ENCODE measurements at places on chromosomes 13 and 19. TPM values are rescaled to one million over a fixed set of nuclear protein-coding genes. Genes with fewer than 3 reads are reported as not detected.
A peak's percentile ranks its signal among the peaks of the same experiment; 100 is the strongest.

DNA sequence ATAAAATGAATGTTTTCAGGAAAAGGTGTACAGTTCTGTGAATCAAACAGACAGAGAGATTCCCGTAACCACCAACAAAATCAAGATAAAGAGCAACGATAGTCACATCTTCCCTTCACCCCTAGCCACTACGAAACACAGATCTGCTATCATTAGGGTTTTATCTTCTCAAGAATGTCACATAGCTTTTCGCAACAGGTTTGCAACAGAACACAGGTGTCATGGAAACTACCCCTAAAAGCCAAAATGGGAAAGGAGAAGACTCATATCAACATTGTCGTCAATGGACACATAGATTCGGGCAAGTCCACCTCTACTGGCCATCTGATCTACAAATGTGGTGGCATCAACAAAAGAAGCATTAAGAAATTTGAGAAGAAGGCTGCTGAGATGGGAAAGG, 11.1 kb downstream of the GPR42 start:
- no peak overlapping the region for H3K27ac ChIP-seq
- H3K4me1 ChIP-seq: no peaks in the 10 kb centered on the region
- no peak overlapping the region for H3K4me3 ChIP-seq
- DNase-seq: no peak

SLITRK6 gene
- total RNA-seq: not detected

DNA sequence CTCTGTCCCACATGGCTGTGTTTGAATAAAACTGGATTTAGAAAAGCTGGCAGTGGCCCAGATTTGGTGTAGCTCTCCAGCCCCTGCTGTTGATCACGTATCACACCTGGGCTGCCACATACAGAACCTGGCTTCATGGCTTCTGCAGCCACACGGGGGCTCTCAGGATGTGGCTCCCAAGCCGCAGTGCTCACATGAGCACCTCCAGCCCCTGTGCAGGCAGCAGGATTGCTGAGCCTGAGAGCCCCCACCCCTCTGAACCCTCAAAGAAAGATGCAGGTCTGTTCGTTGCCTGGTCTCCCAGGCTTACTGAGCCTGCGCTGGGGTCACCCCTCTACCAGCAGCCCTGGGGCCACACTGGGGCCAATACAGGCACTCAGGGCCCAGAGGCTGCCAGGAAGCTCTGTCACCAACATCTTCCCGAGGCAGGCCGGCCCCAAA, 2.7 kb downstream of the PLEKHF1 start:
- H3K27ac ChIP-seq: peak overlapping the region; percentile 81
- H3K27me3 ChIP-seq: no peaks in the 10 kb centered on the region

PDE4C gene
- not detected for total RNA-seq

INSR gene
- 1.5 TPM for total RNA-seq

GRCh38 chr13:39586151-39586550, 16.8 kb downstream of the LHFPL6 start:
- DNase-seq: no peak
- no peaks in the 10 kb centered on the region for H3K36me3 ChIP-seq
- no peak overlapping the region for H3K27ac ChIP-seq
- no peaks in the 10 kb centered on the region for H3K4me1 ChIP-seq

DNA sequence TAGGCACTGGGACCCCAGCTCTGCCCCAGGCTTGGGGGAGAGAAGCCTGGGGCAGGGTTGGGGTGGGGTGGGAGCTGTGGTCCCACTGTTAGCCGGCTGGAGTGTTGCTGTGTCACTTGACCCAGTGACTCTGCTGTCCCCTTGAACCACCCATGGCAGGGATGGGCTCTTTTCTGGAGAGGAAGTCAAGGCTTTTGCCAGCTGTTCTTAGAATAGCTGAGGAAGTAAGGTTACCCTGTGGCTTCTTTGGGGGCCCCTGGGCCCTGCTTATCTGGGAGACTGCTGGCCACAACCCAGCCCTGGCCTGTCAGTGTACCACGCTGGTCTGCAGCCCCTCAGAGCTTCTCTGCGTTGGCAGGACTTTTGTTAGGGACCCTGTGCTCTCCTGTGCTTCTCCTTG, 9.1 kb downstream of the PNPLA6 start:
- DNase-seq: no peak
- H3K4me3 ChIP-seq: no peak overlapping the region
- no peaks in the 10 kb centered on the region for H3K27me3 ChIP-seq
- no peak overlapping the region for H3K27ac ChIP-seq
- peaks cover 28% of the 10 kb centered on the region for H3K36me3 ChIP-seq

DNA sequence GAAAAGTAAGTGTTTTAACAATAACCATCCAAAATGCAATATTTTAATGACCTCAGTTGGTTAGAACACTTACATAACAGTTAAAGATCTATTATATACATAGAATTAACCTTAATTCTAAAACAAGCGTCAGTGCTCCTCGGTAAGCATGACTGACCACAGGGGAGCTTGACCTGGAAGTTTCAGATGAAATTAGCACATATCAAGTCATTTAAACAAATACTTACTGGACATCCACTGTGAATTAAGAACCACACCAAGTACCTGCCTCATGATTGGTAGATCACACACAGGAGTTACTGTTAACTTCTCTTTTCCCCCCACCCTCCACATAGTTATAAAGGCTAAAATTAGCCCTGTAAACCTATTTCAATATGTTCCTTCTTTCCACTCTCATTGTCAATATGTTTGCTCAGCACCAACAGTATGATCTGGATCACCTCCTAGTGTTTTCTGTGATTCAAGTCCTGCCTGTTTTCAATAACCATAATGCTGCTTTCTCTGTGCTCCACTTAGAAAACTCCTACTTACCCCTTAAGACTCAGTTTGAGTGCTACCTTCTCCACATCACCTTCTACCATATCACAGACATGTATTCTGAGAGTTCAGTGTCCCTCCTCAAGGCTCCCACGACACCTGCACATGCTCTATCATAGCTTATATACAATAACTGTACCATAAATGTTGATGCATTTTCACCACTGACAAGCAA, 209.0 kb downstream of the VWA8 start:
- H3K36me3 ChIP-seq: peaks cover 31% of the 10 kb centered on the region
- no peaks in the 10 kb centered on the region for H3K27me3 ChIP-seq
- H3K4me1 ChIP-seq: no peaks in the 10 kb centered on the region
- H3K4me3 ChIP-seq: no peak overlapping the region

- no peak overlapping the region for H3K27ac ChIP-seq
- H3K4me1 ChIP-seq: no peaks in the 10 kb centered on the region
- H3K4me3 ChIP-seq: no peak overlapping the region
- no peaks in the 10 kb centered on the region for H3K36me3 ChIP-seq
- DNase-seq: no peak
- H3K27me3 ChIP-seq: no peaks in the 10 kb centered on the region
Observed at GRCh38 chr13:93172109-93172508, 54.5 kb upstream of the GPC6 start.

DNA sequence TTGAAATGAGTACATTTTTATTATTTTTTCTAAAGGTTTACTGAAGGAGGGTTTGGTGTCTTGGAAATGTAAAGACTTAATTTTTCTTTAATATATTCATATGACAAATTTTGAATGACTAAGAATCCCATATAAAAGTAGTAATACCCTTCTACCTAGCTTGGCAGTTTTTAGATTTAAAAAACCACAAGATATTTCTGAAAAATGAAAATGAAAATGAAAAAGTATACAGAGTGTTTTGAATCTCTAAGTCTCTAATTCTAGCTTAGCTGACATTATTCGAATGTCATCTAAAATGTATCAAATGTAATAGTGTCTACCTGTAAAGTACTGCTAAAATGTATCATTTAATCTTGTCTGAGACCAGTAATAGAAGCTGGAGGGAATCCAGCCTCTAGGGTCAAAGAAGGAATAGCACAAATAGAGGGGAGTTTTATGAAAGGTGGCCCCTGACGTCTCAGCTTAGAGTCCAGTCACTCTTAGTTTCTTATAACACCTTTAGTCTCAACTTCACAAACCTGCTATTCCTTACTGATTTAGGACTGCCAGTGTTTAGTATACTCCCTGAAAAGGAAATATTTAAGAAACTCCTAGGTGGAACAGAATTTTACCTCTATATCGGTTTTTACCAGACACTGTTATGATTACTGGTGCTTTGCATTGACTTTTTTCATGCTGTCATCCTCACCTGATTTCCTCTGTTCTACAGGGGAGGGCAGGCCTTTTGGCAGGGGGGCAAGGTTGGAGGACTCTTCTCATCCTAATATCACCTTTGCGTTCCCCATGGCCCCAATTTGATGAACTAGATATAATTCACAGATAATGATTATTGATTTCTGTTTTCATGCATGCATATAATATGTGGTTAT, 16.2 kb upstream of the MIR17HG start:
- H3K27ac ChIP-seq: no peak overlapping the region
- peak overlapping the region; percentile 26 for H3K4me3 ChIP-seq
- H3K27me3 ChIP-seq: no peaks in the 10 kb centered on the region
- H3K36me3 ChIP-seq: peaks cover 7% of the 10 kb centered on the region
- peaks cover 19% of the 10 kb centered on the region for H3K4me1 ChIP-seq
- no peak for DNase-seq

- H3K27ac ChIP-seq: no peak overlapping the region
- H3K36me3 ChIP-seq: no peaks in the 10 kb centered on the region
- H3K4me1 ChIP-seq: no peaks in the 10 kb centered on the region
- H3K4me3 ChIP-seq: no peak overlapping the region
- no peak for DNase-seq
- peaks cover 7% of the 10 kb centered on the region for H3K27me3 ChIP-seq
Observed at GRCh38 chr13:23460309-23460708, 26.8 kb upstream of the SACS start.

GRCh38 chr13:64753233-64754000, 2476.7 kb downstream of the PCDH9 start:
- H3K27me3 ChIP-seq: no peaks in the 10 kb centered on the region
- no peak for DNase-seq
- no peak overlapping the region for H3K4me3 ChIP-seq
- no peaks in the 10 kb centered on the region for H3K36me3 ChIP-seq

- no peak overlapping the region for H3K27ac ChIP-seq
- no peaks in the 10 kb centered on the region for H3K27me3 ChIP-seq
- no peak for DNase-seq
- H3K4me3 ChIP-seq: no peak overlapping the region
- peaks cover 12% of the 10 kb centered on the region for H3K4me1 ChIP-seq
Observed at GRCh38 chr19:4717191-4717965, 6.3 kb downstream of the DPP9 start.

- no peak for DNase-seq
- H3K36me3 ChIP-seq: no peaks in the 10 kb centered on the region
- H3K4me3 ChIP-seq: no peak overlapping the region
Observed at GRCh38 chr13:107170270-107170931, 602.5 kb upstream of the ARGLU1 start.

DNA sequence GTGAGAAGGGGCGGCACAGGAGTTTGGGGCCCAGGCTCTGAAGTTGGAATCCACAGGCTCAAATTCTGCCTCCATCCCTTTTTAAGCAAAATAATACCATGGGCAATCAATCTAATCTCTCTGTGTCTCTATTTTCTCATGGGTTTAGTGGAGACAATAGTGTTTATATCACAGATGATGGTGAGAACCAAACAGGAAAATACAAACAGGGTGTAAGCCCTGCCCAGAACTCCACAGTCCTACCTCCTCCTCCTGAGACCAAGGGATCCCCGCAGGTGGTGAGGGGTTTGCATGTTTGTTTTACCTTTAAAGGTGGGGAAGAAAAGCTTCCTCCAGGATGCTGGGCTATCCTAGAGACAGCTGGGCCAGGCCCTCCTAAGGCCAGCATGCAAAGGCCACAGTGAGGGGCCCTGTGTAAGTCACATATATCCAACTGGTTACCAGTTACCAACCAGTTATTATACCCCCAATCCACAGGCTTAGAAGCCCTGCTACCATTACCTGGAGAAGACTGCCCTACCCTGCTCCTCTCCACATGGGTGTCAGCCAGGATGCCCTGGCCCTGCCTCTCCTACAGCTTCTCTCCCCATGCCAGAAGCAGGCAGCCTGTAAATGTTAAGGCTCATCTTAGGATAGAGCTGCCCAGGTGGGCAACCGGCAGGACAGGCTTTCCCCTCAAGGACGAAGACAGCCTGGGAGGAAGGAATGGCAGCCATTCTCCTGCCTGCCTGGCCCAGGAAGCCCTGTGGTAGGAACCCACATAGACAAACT, 658.4 kb downstream of the UQCRFS1 start:
- H3K27ac ChIP-seq: no peak overlapping the region
- no peaks in the 10 kb centered on the region for H3K27me3 ChIP-seq
- no peak overlapping the region for H3K4me3 ChIP-seq
- no peaks in the 10 kb centered on the region for H3K36me3 ChIP-seq
- DNase-seq: no peak
- H3K4me1 ChIP-seq: peaks cover 18% of the 10 kb centered on the region

DNA sequence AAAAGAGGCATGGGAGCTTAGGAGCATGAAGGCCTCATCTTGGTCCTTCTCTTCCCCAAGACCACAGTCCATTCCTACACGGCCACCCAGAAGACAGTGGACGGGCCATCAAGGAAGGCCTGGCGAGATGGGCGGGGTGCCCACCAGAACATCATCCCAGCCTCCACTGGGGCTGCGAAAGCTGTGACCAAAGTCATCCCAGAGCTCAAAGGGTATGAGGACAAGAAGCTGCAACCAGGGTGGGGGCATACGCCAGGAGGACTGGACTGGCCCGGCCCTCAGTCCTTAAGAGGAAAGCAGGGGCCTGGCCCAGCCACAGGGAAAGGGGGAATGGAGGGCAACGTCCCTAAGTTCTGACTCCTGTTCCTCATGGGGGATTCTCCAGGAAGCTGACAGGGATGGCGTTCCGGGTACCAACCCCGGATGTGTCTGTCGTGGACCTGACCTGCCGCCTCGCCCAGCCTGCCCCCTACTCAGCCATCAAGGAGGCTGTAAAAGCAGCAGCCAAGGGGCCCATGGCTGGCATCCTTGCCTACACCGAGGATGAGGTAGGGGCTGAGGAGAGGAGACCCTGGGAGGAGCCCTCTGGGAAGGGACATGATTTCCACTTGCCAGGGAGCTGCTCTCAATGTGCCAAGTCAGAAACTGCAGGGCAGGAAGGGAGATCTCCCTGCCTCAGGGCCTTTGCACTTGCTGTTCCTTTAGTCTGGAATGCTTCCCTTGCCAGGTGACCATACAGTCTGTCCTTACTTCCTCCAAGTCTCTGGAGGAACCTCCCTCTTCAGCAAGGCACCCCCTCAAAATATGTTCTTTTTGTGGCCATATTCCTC, 1.9 kb upstream of the TMEM147 start:
- H3K4me3 ChIP-seq: peak overlapping the region; percentile 19
- H3K36me3 ChIP-seq: peaks cover 14% of the 10 kb centered on the region
- DNase-seq: no peak
